ENCODE measurements at places on chromosomes 2 and 18.

- DNase-seq = no peak
Observed at GRCh38 chr2:40483549-40484243, 31.8 kb upstream of the SLC8A1 start.

DNA sequence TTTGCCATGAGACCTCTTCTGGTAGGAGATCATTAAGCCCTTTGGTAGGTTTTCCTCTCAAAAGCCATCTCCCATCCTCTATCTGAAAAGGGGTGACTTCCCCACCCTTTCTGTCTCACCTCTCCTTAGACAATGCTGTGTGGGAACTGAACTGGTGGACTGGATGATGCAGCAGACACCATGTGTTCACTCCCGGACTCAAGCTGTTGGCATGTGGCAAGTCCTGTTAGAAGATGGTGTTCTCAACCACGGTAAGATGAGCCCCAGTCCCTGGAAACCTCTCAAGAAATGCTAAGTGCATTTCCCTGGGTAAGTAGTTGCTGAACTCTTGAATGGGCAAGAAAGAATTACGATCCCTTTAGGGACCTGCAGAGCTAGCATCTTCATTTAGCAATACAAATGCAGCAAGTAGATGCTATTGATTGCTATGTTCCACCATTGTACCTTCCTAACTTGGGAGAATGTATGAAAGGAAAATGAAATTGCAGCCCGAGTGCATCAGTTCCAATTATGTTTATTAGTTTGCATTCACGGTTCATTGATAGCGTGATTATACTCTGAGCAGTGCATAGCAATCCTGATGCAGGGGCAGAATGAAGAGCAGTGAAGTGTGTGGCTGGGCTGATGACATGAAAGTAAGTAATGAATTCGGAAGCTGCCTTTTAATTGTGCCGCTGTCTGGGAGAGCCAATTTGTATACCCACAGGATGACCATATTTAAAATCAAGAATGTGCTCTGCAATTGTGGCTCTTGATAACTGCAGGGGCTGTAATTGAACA lies 110.0 kb upstream of the MAP3K20 start:
- no peak for DNase-seq

DNA sequence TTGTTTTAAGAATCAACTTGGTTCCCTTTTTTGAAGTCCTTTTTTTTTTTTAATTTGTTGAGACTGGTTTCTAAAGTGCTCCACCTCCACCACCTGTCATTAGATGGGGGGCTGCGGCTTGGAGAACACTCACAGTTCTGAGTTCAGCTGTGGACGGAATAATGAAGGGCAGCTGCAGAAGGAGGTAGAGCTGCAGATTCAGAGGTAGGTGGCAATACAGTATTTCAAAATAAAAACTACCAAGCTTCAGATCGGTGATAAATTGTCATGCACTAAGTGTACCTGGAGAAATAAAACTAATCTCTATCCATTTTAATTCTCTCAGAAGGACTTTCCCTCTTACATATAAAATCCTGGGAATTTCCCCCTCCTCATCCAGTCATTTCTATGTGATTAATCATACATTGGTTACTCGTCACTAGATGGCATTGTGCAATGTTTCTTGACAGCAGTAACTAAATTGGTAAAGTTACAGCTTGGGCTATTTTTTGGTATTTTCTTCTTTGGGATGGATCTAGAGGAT lies 81.1 kb upstream of the SLC39A10 start:
- DNase-seq = no peak

- no peak for DNase-seq
Observed at GRCh38 chr2:31563273-31563839, 17.4 kb downstream of the SRD5A2 start.

- no peak for DNase-seq
Observed at GRCh38 chr2:160838691-160839090, 321.5 kb upstream of the TANK start.

- no peak for DNase-seq
Observed at GRCh38 chr2:55887901-55888624, 35.5 kb downstream of the EFEMP1 start.

DNA sequence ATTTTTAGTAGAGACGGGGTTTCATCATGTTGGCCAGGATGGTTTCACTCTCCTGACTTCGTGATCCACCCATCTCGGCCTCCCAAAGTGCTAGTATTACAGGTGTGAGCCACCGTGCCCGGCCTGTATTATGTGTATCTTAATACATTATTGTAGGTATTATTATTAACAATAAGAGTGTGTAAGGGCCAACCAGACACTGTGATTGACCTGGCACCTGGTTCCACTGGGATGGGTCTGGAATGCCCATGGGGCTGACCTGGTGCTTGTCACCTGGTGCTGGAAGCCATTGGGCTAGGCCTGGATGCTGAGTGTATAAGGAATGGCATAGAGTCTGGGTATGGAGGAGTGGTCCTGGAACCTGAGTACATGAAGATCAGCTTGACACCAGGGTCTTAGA lies 906.9 kb upstream of the TMEFF2 start:
- DNase-seq = no peak

DNA sequence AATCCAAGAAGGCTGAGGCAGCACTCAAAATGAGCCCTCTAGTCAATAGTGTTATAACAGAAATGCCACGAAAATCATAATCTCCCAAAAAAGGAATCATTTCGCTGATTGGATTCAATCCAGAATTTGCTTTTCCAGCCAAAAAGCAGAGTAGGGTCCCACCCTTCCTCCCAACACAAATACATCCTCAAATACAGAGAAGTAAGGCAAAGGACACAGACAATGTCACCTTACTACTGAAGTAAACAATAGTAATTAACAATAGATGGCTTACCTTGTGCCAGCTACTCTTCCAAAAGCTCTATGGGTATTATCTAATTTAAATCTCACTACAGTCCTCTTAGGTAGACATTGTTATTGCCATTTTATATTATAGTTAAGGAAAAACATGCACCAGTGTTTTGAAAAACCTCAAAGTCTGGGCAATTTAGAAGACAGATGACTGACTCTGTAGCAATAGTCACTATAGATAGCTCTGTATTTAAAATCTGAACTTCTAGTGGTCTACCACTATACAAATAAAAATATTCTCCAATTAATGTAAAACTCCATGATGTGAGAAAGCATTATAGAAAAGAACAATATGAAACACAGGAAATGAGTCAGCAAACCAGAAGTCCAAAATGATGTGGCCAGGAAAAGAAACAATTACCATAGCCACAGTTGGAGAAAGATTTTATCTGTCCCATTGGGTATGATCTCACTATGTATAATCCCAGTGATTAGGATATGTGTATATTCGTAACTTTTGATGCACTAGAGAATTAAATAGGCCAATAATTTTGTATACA lies 305.0 kb upstream of the ERBB4 start:
- DNase-seq = no peak

DNA sequence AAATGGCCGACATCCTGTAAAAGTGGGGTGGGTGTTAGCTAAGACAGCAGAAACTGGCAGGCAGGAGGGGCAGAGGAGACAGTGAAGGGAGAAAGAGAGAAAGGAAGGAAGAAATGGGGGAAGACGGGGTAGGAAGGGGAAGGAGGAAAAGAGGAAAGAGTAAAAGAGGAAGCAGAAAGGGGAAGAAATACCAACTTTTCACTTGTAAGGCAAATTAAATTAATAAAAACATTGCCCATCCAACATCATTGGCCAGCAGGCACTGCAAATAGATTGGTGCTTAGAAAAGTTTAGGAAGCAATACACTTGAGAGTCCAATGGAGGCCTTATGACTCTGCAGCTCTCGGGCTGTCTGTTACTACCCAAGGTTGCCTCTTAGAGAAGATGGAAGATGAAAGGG lies 116.7 kb downstream of the TNS1 start:
- DNase-seq = no peak

GRCh38 chr2:142926445-142926844 lies 49.0 kb downstream of the KYNU start:
- no peak for DNase-seq

- no peak for DNase-seq
Observed at GRCh38 chr18:32683044-32683443, 89.8 kb downstream of the KLHL14 start.

DNA sequence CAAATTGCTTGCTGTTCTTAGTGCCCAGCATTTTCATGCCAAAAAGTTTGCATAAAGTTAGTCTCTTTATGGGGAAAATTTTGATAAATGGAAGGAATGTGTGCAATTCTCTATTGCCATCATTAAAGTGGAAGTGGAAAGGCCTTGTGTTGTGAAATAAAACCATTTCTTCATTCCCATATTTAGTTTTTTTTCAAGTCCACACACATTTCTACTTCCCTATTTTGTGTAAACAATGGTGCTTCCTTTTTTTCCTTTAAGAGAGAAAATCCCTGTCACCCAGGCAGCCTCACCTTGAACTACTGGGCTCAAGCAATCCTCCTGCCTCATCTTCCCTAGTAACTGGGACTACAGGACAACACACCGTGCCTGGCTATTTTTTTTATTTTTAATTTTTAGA lies 42.3 kb upstream of the NCOA1 start:
- no peak for DNase-seq

- no peak for DNase-seq
Observed at GRCh38 chr18:80175451-80176204, 66.6 kb downstream of the ADNP2 start.

DNA sequence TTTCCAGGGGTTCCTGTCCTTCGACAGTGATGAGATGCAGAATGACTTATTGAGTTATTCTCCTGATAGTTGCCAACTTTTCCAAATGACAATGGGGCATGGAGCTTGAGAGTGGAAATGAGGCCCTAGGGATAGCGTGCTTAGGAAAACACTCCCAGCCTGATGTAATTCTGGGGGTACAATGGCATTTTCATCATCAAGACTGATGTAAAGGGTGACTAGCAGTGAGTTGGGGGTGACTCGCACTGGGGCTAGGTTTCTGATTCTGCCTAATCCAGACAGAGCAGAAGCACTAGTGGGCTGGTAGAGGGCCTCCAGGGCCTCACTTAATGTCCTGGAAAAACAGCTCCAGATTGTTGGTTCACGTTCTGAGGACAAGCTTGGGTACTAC lies 34.0 kb upstream of the IL37 start:
- DNase-seq = no peak

DNA sequence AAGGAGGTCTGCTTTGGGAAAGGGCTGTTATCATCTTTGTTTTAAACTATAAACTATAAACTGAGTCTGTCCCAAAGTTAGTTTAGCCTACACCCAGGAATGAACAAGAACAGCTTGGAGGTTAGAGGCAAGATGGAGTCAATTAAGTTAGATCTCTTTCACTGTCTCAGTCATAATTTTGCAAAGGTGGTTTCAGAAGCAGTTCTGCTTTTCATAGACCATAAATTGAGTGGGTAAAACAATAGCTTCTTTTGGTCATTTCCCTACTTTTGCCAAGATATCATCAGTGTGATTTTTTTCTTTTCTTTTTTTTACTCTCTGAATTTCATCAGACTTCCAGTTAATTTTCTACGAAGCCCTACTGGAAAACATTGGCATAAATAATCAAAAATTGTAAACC lies 117.0 kb downstream of the AP1S3 start:
- DNase-seq = no peak

- no peak for DNase-seq
Observed at GRCh38 chr2:64283006-64283570, 138.9 kb upstream of the PELI1 start.

DNA sequence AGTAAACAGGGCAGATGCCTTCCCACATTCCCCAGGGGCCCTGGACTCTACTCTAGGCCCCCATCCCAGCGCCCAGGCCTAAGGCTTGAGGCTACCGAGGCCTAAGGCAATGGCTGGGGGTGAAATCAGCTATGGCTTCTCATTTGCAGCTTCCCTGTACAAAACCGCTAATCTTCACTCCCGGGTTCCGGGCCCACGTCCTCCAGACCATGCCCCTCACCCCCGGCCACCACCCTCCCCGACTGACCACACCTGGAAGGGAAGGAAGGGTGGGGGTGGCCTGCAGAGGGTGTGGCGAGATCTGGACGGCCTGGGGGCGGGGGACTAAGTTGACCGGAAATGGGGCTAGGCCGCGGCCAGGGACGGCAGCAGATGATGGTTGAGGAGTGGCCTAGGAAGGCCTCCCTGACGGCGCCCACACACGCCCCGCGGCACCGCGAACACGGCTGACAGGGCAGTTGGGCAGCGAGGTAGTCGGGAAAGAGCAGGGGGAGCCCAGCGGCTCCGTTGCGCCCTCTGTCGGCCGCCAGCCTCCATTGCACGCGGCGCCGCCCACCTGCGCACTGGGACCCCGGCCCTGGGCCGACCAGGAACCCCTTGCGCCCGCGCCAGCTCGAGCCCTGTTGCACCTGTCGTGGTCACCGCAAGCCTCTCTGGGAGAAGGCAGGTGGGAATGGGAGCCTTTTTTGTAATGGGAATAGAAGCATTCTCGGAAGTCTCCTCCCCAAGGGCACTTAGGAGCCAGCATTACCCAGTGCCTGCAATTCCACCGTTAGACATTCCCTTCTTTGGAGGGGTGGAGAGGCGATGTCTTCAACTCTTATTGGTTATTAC lies 117.1 kb upstream of the STPG4 start:
- peak; percentile 63 for DNase-seq

- no peak for DNase-seq
Observed at GRCh38 chr2:27810455-27810854, 38.9 kb downstream of the MRPL33 start.

DNA sequence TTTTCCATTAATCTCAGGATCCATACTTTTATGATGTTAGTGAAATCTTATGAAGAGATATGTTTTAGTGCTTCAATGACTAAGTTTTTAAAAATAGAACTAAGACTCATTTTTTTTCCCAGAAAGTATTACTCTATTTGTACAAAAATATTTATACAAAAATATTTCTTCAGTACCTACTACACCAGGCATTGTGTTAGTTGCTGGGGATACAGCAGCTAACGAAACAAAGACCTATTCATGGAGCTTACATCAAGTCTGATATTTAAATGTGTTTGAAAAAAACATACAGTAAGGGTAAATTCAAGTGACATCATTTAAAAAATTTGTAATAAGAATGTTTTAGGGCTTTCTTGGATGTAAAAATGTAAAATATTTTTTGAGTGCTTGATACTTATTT lies 11.6 kb downstream of the VAPA start:
- DNase-seq = no peak

DNA sequence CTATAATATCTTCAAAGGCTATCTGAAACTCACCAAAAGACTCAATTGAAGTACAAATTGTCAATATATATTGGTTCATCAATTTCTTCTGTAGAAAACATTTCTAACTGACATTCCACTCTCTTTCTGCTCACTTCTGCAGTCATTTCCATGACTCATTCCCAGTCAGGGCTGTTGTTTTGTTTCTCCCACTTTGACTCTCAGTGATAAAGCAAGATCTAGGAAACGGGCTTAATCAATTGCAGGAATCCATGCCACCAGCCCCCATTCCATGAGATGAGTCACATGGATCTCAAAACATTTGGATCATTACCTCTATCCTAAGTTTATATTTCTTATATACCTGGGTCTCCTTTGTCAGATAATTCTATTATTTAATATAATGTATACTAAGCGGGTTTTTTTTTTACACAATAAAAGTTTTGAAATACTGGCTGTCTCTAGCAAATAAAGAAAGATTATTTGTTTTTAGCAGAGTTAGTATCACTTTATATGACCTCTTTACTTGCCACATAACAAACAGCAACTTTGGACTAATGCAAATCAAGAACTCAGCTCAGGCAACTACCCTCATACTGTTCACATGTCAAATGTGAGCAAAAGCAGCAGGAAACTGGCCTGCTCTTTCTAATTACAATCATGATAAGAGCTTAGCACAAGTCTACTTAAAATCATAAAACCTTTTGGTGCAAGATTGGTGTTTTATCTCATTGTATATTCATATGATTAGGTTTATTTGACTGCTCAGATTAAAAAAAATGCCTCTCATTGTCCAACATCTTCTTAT lies 251.1 kb upstream of the PIK3C3 start:
- DNase-seq = peak; percentile 9

All from SK-N-DZ (cell line).